ENCODE measurements at places on chromosomes 11 and 22.

- no peak for DNase-seq
Measured at GRCh38 chr22:42939941-42940653, 74.9 kb downstream of the PACSIN2 start.

DNA sequence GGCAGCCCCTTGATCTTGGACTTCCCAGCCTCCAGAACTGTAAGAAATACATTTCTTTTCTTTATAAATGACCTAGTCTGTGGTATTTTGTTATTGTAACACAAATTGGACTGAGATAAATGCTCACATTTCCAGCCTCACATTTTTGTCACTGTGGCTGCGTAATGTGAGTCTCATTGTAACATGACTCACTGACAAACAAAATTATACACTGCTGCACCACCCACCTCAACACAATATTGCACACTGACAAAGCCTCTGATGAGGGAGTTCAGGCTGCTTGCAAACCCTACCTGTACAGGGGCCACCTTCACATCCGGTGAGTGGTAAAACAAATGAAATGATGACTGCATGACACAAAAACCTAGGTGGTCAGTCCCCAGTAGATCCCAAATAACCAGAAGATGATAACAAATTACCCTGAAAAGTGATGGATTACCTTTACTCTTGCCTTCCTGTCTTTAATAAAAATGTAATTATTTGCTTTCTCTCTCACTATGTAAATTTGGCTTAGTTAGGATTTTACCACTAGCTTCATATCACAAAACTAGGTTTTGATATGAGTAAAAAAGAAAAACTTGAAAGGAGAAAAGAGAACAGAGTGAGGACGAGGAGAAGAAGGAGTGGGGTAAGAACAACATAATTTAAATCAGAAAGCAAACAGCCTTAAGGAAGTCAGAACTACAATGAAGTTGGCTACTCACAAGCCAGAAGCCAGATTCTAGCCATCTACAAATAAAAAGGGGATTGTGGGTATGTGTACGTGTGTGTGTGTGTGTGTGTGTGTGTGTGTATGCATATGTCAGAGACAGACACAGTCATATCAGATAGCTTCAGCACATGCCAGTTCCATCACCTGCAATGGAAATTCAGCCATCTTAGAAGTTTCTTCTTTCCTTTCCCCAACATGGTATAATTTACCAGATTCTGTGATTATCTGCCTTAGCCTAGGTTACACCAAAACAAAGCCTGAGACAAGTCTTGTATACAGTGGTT lies 53.4 kb upstream of the SESN3 start:
- DNase-seq = no peak

DNA sequence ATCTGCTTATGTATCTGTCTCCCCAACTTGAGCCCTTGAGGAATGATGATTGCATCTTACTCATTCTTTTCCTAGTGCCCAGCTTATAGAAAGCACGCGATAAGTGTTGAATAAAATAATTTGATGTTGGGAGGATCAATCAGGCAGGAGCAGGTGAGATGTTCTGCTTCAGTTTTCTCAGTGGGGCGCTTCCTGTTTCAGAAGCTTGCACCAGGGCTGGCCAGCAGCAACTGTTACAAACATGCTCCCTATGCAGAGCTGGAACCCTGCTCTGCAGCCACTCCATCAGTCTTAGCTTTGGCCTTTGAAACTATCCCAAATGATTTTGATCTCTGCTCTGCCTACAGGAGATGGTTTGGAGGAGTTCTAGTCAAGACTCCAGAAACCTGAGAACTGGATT lies 3.9 kb downstream of the ENDOD1 start:
- no peak for DNase-seq

DNA sequence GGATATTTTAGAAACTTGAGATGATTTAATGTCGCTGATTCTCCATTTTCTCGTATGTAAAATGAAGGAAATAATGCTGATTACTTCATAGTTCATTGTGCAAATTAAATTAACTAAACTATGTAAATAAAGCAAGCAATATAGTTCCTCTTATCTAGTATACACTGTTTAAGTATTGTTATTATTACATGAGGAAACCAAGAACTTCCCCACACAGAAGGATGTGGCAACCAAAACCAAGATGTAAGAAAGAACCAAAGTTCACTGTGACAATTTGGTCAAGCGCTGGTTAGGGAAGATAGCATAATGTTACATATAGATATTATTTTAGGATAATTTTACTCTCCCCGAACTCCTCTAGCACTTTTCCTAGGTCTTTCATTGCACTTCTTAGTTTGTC lies 103.2 kb downstream of the XKR3 start:
- no peak for DNase-seq

GRCh38 chr11:133082453-133082781 lies 449.9 kb downstream of the OPCML start:
- peak; percentile 48 for DNase-seq

GRCh38 chr11:66022401-66023185 lies 3.7 kb downstream of the CATSPER1 start:
- peak; percentile 75 for DNase-seq

- DNase-seq = no peak
Measured at GRCh38 chr11:115664313-115664712, 160.1 kb upstream of the CADM1 start.

- DNase-seq = no peak
Measured at GRCh38 chr11:65384301-65384889, 1.9 kb upstream of the SLC25A45 start.

DNA sequence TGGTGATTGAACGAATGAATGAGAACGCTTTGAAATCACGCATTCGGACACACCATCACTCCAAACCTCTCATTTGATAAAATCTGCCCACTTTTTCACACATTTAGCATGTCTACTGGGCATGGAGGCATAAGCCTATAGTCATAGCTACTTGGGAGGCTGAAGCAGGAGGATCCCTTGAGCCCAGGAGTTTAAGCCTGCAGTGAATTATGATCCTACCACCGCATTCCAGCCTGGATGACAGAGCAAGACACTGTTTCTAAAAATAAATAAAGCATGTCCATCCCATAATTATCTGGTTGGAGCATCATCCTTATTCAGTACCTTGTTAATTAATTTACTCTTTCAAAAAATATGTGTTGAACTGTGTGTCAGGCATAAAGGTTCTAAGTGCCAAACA lies 3.3 kb upstream of the PICALM start:
- no peak for DNase-seq

DNA sequence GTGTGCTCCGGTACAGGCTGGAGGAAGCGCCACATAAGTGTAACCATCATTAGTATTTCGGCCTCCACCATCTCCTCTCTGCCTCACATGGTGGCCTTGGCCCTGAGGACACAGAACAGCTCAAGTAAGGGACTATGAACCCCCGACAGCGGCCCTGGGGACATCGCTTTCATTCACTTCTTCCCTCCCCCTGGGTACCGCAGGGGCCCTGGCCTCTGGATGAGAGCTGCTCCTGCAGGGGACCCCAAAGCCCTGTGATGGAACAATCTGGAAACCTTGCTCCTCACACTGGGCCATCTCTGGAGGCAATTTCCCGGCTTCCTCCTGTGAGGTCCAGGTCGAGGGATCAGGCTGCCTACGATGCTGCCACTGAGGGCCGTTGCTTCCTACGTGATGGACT lies 565.5 kb downstream of the BRD1 start:
- no peak for DNase-seq

- DNase-seq = no peak
Measured at GRCh38 chr11:120023551-120023950, 114.4 kb downstream of the TRIM29 start.

GRCh38 chr22:41876275-41876674 lies 38.6 kb downstream of the SHISA8 start:
- DNase-seq = no peak
